SHP77 treated with DMSO at 0.1 percent for 48 hours (cell line): ENCODE measurements at places on chromosomes 1 and 21.
A peak's percentile ranks its signal among the peaks of the same experiment; 100 is the strongest.

- DNase-seq = no peak
Measured at GRCh38 chr1:203145321-203146041, 18.0 kb downstream of the ADORA1 start.

DNA sequence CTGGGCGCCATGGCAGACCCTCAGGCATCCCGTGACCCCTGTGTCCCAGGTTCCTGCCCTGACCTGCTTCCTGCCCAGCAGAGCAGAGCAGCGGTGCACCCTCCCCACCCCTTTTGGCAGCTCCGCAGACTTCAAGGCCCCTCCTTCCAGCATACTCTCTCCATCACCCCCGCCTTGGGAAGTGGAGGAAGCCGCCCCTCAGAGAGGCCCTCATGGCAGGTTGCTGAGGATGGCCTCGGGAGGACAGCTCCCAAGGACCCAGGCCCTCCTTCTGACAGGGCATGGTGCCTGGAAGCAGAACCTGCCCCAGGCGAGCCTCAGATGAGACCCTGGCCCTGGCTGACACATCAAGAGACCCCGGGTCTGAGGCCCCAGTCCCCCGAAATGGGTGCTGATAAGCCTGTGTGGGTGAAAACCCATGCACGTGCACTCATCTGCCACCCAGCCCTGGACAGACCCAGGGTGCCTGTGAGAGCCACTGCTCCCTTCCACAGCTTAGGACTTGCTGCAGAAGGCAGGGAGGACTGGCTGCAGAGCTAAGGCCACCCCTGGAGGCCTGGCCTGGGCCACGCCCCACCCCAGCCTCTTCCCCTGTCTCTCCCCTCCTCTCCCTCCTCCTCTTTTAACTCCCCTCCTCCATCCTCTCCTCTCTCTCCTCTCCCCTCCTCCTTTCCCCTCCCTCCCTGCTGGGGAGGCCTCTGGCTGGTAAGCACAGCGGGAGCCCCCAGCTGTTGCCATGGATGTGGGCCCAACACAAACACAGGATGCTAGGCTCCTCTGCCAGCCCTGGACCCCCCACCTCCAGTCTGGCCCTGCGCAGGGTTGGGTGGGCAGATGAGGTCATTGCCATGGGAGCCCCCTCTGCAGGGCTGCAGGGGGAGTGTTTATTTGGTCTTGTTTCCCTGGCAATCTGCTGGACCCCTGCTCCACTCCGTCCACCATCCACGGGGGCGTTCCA, 33.7 kb downstream of the WNT9A start:
- no peak for DNase-seq

- no peak for DNase-seq
Measured at GRCh38 chr1:40930174-40930964, 49.1 kb upstream of the CTPS1 start.

DNA sequence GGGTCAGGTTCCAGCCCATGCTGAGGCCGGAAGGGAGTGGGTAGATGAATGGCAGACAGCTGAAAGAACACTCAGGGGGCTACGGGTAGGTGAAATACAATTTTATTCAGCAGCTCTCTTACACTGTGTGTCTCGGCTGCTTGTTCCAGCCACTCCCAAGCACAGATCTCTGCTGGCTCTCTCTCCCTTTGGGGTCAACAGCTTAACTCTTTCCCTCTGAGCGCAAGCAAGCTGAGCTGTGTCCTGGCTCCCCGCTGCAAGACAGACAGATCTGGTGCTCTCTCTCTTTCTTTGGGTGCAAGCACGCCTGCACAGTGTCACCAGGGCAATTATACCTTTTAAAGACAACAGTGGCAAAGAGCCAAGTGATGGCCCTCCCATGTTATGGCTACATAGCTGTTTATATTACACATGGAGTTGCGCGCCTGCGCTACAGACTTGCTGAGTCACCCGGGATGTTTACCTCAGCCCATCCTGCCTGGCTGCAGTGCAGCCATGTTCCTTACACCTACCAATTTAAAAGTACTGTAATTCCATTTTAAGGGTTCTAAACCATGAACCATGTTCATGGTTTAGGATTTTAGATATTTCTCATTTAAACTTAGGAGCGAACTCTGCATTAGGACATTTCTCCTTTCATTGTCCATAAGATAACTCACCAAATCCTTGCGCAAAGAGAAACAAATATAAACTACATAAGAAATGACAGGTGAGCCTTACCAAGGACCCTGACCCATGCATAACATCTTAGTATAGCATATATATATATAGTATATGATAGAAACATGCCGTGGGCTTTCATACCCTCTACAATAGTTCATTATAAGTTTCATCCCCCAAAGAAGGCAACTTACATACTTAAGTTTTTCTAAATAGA, 396.5 kb downstream of the SMYD3 start:
- DNase-seq = peak; percentile 97

DNA sequence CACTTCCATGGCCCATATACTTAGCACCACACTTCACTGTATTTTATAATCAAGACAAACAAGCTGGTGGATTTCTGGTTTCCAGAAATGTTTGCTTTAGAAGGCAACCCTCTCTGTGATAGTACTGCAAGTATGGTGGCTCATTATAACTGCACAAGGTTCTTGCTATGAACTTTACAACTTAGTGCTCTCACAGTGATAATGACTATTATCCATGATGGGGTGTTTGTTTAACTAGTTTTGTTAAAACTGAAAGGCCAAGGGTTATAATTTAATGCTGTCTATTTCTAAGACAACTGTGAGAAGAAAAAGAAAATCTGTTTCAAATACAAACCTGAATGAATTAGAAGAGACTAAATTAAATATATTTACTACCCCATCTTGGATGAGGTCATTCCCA, 903.2 kb downstream of the ADGRL2 start:
- DNase-seq = no peak

DNA sequence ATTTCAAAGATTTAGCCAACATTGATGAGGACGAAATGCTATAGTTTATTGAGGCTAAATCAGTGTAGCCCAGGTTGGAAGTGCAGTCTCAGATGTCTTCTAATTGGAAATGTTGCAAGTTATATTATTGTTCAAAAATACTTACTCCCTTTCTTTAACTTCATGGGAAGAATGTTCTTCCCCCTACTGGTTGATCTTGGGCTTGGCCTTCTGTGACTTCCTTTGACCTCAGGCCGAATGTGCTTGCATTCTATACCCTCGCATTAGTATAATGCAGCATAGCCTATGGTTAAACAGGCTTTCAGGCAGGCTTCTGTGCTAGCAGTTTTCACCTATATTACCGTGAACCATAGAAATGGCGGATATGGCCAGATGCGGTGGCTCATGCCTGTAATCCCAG, 77.3 kb downstream of the RPE65 start:
- no peak for DNase-seq

GRCh38 chr1:13593511-13594131, 10.0 kb downstream of the PDPN start:
- DNase-seq = no peak

DNA sequence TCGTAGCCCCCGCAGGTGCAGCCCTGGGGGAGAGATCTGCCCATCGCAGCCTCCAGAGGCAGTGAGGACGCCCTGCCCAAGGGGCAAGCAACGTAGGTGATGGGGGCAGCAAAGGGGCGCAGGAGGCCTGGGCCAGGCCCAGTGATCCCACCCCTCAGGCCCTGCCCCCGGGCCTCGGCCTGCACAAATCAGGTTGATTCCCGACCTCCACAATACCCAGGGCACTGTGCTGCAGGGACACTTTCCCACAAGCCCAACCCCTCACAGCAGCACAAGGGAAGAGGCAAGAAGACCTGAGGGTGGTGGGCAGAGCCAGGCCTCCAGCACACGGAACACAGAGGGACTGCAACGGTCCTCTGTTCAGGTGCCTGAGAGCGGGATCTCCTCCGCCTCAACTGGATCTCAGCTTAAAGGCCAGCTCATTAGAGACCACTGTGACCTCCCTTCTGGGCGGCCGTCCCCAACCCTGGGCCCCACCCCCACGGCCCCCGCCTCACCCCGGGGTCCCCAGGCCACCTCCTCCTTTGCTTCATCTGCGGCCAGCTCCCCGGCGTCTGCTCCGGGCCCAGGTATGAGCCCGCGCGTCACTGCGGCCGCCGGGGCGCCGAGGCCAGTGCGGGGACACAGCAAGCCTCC, 812 bp upstream of the ARF1 start:
- no peak for DNase-seq

- no peak for DNase-seq
Measured at GRCh38 chr1:45765999-45766792, 15.7 kb upstream of the IPP start.

DNA sequence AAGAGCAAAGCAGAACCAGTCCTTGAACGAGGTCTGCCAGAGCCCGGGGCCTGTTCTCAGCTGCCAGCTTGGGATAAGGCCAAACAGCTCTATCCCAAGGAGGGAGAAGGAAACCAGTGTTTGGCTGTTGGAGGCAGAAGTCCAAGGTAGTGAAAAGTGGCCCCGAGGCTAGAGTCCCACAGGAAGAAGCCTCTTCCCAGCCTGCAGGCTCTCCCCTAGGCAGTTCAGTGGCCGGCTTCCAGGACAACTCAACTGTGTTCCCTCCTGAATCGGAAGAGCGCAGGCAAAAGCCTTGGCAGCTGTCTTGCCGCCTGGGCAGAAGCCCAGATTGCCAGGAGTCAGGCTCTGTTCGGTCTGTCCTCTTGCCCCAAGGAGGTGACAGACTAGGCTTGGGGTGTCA, 19.3 kb downstream of the QSOX1 start:
- DNase-seq = no peak

DNA sequence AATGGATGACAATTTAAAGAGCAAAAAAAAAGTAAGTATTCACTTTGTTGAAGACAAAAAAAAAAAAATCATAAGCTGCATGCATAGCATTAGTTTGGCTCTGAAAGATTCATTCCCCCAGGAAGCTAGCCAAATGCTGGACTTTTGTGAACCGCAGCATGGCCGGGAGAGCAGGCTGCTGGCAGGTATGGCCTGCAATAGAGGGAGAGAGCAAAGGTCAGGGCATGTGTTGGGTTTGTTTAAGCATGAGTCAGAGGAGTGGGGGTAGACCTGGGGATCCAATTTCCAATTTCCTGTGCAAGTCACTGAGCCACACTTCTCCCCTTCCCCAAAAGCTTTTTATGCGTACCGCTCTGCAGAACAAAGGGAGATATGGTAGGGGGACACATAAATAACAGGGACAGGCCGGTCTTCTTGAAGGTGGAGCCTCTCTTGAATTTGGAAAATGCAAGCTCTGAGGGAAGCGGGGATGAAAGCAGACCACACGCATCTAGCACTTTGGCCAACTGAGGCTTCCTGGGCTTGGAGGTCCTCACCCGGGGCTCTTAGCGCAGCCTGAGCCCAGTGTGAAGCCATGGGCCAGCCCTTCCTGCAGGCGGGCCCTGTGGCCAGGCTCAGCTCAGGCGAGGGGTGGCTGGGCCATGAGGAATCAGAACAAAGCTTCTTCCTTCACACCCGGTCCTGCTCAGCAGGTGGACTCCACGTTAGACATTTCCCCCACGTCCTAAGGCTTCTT, 171.1 kb downstream of the TOMM20 start:
- DNase-seq = peak; percentile 94
